Stimulated activated CD4-positive, alpha-beta T cell treated with anti-CD3 and anti-CD28 coated beads, Interleukin-15, amount 100 ng/mL, for 48 hours (primary cell): ENCODE measurements at places on chromosomes 6 and 20.

GRCh38 chr6:19465256-19465655, 371.9 kb upstream of the ID4 start:
- DNase-seq = no peak

- no peak for DNase-seq
These were observed 43.8 kb upstream of the FOXQ1 start for GRCh38 chr6:1267790-1268762.

GRCh38 chr6:111563581-111563980, 42.1 kb downstream of the TRAF3IP2 start:
- DNase-seq = no peak

GRCh38 chr20:45229264-45230056, 8.3 kb downstream of the SEMG2 start:
- DNase-seq = peak; percentile 56

GRCh38 chr6:169490246-169490641, 211.6 kb downstream of the WDR27 start:
- no peak for DNase-seq

DNA sequence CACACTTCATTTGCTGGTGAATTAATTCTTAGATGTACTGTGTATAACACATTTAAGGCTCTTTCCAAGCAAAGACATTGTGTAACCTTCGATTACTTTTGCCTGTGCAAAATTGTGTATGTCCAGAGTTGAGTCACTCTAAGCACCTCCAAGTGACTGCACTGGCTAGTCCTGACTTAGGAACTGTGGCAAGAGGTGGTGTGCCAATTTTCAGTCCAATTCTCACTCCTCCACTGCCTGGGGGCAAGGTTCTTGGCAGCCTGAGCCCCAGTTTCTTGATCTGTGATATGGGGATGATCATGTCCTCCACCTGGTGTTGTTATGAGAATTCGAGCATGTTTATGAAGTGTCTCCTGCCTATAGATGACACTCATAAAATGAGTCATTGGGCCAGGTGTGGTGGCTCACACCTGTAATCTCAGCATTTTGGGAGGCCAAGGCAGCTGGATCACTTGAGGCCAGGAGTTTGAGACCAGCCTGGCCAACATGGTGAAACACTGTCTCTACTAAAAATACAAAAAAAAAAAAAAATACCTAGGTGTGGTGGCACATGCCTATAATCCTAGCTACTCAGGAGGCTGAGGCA, 105.3 kb upstream of the CDYL start:
- DNase-seq = no peak
